ENCODE measurements at places on chromosomes 11 and 22.

GRCh38 chr22:23862103-23862502 is 4.4 kb downstream of the SLC2A11 start:
- no peak for DNase-seq

GRCh38 chr11:13602844-13603243 is 65.6 kb upstream of the FAR1 start:
- no peak for DNase-seq

- DNase-seq: no peak
Measured at GRCh38 chr11:116461789-116462188, 311.0 kb downstream of the BUD13 start.

DNA sequence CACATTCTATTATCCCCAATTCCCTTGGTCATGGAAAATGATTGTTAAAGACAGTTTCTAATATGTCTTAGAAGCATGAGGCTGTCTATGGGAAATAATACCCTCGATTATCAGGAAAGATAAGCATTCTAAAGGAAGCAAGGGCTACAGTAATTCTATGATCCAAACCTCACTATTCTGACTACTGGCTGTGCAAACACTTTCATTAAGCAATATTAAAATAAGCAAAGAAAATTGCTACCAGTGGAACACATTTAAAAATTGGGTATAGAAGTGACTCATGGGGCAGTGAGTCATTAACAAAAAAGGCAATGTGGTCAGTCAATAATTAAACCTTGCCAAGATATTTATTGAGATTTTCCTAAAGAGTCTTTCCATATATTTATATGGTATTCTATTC is 1415.2 kb upstream of the TENM4 start:
- peak; percentile 61 for DNase-seq

- no peak for DNase-seq
Measured at GRCh38 chr11:46458491-46458890, 66.9 kb upstream of the CHRM4 start.

- DNase-seq: no peak
Measured at GRCh38 chr11:26078231-26078821, 253.6 kb upstream of the ANO3 start.

DNA sequence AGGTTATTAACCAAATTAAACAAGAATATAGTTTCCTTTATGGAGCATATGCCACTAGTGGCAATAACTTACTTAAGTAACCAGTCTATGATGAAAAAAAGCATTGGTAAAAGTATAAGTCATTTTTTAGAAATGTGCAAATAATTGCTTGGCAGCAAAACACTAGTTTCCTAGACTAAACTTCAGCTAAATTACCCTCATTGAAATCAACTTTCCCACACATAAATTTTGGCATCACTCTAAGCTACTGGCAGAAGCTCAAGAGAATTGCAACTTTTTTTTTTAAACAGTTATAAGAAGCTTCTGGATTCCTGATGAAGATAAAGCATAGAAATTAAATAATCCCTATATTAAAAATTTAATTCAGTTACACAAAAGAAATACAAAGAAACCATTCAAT is 12.5 kb downstream of the CCDC34 start:
- no peak for DNase-seq

DNA sequence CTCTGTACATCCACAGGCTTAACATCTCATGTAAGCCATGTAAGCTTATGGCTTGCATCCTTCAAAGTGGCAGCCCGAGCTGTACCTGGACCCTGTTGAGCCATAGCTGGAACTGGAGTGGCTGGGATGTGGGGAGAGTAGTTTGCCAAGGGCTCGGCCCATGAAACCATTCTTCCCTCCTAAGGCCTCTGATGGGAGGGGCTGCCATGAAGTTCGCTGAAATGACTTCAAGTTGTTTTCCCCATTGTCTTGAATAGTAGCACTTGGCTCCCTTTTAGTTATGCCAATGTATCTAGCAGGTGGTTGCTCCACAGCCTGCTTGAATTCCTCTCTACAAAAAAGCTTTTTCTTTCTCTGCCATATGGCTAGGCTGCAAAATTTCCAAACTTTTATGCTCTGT is 5.2 kb upstream of the CHORDC1 start:
- no peak for DNase-seq

DNA sequence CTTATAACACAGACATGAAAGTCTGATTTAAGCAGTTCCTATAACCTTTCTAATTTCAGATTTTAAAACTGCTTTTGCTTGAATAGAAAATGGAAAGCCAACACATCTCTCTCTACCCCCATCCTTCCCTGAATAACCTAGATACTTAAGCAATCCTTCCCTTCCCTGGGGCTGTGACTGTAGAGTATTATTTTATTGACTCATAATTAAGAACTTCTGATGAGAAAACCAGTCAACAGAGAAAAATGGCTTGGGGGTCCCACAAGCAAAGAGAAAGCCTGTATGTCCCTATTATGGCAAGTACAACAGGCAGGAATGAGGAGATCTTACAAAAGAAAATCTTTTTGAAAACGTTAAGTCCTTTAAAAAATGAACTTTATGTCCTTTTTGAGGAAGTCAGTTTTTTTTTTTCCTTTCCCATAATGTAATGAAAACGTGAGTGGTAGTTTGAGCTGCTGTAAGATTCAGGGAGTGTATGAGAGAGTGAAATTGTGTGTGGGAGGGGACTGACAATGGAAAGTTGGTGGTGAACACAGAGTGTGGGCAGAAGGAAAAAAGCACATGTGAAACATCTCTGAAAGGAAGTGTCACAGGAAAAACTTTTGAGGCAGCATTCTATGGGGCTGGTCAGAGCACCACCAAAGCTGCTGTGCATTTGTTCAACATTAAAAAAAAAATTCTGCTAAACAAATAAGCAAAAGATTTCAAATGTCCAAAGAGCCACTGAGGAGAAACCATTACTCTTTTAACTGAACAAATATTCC is 154.6 kb downstream of the MAML2 start:
- DNase-seq: peak; percentile 58

GRCh38 chr11:47398551-47398950 is 9.8 kb upstream of the SLC39A13 start:
- DNase-seq: no peak

DNA sequence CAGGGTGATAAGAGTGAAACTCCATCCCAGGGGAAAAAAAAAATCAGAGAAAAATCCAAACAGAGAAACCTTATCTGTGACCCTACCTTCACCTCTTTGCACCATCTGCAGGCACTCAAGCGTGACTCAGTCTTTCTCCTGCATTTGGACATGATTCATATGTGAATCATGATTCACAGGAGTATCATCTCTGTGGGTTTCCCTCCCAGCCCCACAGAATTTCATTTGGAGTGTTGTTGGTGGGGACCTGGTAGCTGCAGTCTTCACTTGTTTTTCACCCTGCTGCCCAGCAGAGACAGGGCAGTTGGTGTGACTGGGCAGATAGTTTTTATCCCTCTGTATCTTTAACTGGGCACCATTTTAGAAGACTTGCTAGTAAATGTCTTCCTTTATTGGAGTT is 75.7 kb downstream of the DEPDC5 start:
- DNase-seq: peak; percentile 91

DNA sequence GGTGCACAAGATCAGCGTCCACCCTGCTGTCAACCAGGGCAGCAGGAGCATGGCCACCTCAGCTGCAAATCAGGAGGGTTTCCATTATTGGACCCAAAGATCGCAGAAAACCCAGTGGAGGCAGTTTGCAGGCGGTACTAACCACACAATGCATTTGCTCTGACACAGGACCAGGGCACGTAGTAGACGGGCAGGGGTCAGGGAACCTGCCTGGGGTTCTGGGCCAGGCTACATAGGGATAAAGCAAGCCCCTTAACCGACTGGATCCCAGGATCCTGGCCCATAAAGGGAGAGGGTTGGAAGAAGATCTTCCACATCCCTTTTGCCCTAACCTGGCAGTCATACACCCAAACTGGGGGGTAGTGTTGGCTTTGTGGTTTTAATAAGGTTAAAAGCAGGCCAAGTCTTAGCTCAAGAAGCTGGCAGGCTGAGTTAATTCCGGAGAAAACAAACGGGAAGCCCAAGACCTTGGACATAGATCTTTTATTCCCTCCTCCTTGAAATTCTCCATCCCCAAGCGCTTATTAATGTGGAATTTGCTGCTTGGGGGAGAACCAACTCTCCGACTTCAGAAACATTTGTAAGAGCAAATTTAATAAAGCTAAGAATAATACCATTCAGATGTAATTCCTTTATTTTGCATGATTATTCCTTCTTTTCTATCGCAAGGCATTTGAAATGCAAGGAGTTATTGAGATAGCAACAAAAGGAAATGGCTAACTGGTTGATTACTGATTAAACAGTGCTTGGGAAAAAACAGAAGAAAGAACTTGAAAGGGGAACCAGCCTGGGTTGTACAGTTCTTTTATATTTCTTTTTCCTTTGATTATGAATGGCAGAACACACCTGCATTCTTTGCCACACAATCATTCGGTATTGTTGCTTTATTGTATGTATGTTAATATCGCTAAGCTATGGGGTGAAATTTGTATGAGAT is 6.3 kb upstream of the ARHGAP8 start:
- no peak for DNase-seq

DNA sequence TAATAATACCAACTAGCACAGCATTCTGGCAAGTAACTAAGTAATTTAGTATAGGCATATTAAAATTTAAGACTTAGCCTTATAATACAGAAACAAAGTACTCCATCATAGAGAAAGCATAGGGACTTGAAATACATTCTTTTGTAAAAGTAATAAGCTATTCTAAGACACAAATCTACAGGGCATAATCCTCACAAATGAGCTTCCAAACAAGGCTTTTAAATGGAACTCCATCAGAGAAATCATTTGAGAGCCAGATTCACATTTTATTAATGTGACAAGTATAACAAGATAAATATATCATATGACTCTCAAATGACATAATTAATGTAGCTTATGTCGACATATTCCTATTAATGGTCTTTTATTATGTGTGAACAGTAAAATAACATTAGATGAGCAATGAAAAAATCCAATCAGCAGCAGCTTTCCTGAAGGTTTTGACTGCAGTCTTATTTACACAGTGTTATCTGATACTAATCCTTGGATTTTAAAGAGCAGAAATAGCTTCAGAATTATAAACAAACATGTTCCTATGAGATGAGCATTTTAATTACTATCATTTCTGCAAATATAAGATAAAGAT is 241.4 kb downstream of the TTC28 start:
- DNase-seq: no peak

GRCh38 chr22:20204311-20204710 is 53.5 kb upstream of the CCDC188 start:
- no peak for DNase-seq

GRCh38 chr11:70828593-70829082 is 423.7 kb downstream of the SHANK2 start:
- DNase-seq: no peak

DNA sequence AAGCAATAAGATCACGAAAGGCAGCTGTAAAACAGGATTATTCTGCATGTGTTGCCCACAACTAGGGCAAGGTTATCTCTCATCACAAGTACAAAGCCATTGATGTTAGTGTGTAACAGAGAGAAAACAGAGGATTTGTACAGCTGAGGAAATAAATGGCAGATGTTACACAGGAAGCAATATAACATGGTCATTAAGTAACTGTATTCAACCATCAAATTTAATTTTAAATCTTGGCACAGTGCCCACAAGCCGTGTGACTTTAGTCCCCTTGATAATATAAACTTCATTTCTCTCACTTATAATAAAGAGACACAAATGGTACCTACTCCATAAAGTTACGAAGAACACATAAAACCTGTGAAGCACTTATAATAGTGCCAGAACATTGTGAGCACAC is 17.3 kb downstream of the OR51E2 start:
- no peak for DNase-seq

GRCh38 chr11:134238956-134239355 is 14.2 kb downstream of the THYN1 start:
- DNase-seq: no peak

DNA sequence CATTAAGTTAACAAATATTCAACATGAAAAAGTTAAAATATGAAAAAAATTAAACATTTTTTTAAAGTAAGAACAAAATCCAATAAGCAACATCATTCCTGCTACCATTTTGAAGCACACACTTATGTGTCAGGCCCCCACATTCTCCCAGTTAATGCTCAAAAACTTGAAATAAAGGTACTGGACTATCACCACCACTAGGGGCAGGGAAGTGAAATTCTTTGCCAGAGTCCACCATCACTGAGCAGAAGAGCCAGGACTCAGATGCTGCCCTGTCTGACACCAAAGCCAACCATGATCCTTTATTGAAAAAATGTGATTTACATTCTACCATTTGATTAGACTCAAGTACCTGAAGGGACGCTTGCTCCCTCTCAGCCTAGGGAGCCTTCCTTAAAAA is 39.1 kb downstream of the PITPNB start:
- peak; percentile 30 for DNase-seq

- DNase-seq: no peak
Measured at GRCh38 chr22:22343581-22344296, 99.2 kb downstream of the VPREB1 start.

DNA sequence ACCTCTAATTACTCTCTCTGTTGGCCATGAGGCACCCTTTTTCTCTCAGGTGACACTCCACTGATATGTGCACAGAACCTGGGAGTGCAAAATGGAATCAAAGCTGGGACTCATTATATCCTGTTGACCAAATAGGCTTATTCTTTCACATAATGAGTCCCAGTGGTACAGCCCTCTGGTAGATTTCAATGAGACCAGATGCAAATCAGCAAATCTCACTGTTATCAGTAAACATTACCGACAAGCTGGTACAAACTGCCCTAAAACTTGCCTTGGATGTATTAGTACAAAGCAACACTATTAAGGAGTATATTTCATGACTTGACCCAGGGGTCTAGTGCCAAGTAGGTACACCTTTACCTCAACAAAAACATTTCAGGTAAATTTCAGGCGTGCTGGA is 128.3 kb downstream of the DDX10 start:
- no peak for DNase-seq

GRCh38 chr11:96755209-96755608 is 365.4 kb downstream of the JRKL start:
- DNase-seq: no peak

- peak; percentile 95 for DNase-seq
Measured at GRCh38 chr11:62560566-62561103, 13.1 kb downstream of the EEF1G start.

DNA sequence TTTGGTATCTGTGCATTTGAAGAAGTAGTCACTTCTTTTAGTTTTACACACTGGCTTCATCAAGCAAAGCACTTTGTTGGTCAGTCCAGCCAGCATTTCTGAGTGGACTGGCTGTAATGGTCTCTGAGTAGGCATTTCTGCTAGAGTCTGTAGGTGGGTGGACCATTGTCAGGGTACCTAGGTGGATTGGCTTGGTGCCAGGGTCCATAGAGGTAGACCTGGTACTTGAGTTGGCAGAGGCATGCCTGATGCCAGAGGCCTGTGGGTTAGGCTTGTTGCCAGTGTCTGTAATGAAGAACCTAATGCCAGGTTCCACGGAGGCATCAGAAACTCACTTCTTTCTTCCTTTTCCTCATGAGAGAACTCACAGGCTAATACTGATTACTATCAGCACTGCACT is 157.9 kb upstream of the C11orf87 start:
- no peak for DNase-seq

Measured in RWPE1 (cell line).